Stimulated activated CD4-positive, alpha-beta T cell treated with anti-CD3 and anti-CD28 coated beads, Interleukin-1b, Interleukin-23, amount 100 ng/mL, for 1 hour (primary cell): ENCODE measurements at places on chromosomes 5 and 9.

- DNase-seq, result no peak
Observed at GRCh38 chr5:122292332-122292731, 19.7 kb upstream of the SNCAIP start.

DNA sequence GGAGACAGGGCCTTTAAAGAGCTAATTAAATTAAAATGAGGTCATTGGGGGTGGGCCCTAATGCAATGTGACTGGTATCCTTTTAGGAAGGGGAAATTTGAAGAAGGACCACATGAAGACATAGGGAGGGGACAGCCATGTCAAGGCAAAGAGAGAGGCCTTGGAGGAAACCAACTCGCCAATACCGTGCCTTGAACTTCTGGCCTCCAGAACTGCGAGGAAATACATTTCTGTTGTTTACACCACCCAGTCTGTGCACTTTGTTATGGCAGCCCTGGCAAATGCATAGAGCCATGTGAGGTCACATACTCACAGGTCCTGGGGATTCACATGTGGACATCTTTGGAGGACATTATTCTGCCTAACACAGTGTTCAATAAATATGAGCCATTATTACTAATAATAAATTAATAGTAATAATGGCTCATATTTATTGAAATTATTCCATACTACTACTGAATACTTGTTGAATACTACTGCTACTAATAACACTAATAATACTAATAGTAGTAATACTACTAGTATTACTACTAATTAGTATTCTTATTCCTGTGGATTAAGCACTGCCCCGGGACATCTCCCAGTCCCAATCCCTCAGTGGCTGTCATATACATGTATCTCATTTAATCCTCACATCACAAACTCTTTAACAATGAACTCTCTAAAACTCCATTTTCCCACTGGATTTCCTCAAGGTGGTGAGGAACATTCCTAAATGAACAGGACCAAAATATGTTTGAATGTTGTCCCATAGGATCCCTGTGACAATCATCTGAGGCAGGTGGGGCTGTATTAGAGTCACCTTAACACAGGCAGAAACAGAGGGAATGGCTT is 8.4 kb downstream of the TRAF1 start:
- no peak for DNase-seq

DNA sequence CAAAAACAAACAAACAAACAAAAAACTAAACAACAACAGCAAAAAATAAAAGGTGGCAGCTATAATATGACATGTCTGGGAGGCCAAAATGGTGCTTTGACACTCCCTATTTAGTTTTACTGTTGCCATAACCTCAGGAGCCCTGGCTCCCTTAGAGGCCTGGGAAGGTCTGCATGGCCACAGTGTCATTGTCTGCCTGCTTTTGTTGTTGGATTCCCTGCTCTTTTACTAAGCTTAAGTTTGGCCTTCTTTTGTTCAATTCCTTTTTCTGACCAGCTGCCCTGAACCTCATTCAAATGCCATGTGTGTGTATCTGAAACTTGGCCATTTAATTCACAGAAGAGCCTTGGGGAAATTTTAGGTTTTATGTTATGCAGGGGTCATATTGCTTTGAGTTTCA is 458.2 kb downstream of the TMEM232 start:
- DNase-seq, result no peak

DNA sequence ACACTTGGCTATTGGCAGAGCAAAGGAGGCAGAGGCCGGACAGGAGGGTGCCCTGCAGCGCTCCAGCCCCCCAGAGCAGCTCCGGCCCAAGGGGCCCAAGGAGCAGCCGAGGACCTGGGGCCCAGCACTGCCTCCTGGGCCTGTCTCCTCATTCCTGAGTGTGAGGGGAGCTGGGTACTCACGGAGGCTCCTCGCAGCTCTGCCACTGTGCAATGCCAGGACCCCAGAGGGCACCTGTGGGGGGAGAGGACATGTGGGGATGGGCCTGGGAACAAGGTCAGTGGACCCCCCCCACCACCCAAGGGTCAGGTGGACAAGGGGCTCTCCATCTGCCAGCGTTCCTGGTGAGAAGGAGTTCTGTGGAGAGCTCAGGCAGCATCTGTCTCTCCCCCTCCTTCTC is 192.6 kb upstream of the PPP1R26 start:
- no peak for DNase-seq

GRCh38 chr5:132011622-132012343 is at the start of gene ACSL6:
Gene ACSL6 (minus strand): TSS chr5:132011658. CDS start chr5:132011553, 105 bp downstream.
- DNase-seq, result no peak

GRCh38 chr5:13540168-13540750 is 404.2 kb downstream of the DNAH5 start:
- DNase-seq, result no peak
